AG08396 (cell line): ENCODE measurements at places on chromosomes 1 and 21.

- no peak for DNase-seq
Measured at GRCh38 chr21:28151758-28152157, 840.9 kb downstream of the LTN1 start.

DNA sequence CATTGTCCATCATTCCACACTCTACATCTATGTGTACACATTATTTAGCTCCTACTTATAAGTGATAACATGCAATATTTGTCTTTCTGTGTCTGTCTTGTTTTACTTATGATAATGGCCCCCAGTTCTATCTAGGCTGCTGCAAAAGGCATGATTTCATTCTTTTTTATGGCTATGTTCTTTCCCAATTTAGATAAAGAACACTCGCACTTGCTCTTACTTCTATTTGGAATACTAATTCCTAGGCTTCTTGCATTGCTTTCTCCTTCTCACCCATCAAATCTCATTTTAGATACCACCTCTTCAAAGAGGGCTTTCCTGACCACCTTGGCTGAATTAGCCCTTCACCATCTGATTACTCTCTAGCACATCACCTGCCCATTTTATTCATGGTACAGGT, 3.0 kb upstream of the RGS4 start:
- no peak for DNase-seq

GRCh38 chr21:43600642-43601402, 58.5 kb downstream of the HSF2BP start:
- peak; percentile 74 for DNase-seq

GRCh38 chr1:34263406-34263805, 86.7 kb downstream of the C1orf94 start:
- DNase-seq, result no peak

- no peak for DNase-seq
Measured at GRCh38 chr1:228944935-228945371, 209.7 kb downstream of the RHOU start.

DNA sequence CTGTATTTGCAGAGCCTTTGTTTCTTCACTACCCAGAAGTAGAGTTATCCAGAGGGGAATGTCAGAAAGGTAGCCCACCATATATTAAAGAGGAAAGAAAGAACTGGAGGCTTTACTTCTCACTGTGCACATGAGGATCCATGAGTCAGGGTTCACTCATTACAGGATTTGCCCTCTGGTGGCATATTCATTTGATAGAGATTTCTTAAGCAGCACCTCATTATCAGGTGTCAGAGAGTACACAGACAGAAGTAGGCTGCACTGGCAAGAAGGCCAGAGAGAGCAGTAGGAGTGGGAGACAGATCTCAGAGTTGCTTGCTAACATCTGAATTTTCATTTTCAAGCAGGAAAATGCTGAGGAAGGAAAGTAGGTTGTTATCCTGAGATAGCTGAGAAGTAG, 123.8 kb downstream of the PIK3R3 start:
- no peak for DNase-seq

DNA sequence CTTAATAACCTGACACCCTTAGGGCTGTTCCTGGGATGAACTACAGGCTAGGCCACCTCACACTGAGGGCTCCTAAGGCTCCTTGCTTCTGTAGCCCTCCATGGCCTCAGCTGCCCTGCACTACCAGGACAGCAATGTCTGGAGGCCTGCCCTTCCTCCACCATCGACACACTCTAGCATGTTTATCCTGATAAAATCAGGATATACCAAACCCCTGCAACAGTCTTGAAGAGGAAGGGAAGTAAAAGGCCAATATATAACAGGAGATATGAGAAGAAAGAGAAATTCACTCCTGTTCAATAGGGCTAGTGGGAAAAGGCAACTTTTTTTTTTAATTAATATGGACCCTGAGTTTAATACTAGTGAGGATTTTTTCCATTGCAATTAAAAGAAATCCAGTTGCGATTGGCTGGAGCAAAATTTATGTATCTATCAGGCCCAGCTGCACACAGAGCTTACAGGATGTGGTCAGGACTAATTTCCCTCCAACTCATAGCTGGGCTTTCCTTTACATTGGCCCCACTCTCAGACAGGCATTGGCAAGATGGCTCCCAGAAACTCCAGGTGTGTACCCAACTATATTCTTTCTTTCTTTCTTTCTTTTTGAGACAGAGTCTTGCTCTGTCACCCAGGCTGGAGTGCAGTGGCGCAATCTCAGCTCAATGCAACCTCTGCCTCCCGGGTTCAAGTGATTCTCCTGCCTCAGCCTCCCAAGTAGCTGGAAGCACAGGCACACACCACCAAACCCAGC, 13.5 kb upstream of the ATP2B4 start:
- no peak for DNase-seq

DNA sequence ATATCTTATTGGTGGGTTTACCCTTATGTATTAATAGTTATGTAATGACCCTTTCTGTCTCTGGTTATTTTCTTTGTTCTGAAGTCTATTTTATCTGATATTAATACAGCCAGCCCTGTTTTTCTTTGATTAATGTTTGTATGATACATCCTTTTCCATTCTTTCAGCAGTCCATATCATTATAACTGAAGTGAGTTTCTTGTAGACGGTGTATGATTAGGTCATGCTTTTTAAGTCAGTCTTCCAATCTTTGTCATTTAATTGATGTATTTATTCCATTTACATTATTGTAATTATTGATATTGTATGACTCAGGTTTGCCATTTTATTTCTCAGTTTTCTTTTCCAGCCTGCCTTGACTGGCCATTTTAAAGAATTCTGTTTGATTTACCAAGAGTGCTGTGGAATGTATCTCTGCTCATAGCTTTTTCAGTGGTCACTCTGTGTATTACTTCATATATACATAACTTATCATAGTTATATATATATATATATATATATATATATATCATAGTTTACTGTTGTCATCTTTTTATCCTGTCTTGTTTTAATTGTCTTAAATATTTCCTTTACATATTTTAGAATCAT, 10.5 kb downstream of the RAB4A start:
- no peak for DNase-seq

- DNase-seq, result no peak
Measured at GRCh38 chr1:210010161-210010560, 72.1 kb downstream of the SYT14 start.

GRCh38 chr1:47557066-47557465, 119.2 kb downstream of the FOXD2 start:
- no peak for DNase-seq

DNA sequence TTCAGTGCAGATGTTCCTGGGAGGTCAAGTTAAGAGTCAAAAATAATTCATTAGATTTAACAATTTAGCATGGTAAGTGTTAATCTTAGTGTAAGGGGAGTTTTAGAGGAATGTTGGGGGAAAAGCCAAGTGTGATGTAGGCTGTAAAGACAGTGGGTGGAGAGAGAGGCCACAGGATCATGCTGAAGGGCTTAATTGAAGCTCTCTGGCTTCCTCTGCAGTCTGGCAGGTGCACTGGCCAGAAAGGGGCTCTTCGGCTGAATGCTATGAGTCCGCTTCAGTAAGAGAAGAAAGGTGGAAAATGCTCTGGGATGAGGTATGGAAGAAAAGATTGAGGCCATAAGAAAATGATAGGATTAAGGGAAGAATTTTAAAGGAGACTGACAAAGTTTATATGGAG, 3.0 kb downstream of the BRDT start:
- no peak for DNase-seq

GRCh38 chr1:7224644-7225043, 439.4 kb downstream of the CAMTA1 start:
- no peak for DNase-seq

GRCh38 chr1:14648896-14649855, 50.7 kb downstream of the KAZN start:
- DNase-seq, result no peak

DNA sequence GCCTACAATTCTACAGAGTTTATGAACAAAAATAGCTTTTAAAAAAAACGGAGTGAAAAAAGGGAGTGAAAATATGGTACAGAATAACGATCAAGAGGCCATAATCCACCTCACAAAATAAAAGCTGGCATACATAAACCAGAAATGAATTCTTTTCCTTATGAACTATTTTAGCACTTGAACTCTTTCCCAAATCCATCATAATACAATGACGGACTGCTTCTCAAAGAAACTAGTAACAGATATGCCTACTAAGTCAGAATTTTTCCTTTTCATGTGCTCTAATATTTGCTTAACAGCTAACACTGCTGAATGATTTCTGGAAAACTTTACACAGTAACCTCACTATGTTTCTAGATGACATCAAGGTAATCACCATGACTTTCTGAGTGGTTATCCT, 144.0 kb downstream of the EIF4G3 start:
- DNase-seq, result no peak

DNA sequence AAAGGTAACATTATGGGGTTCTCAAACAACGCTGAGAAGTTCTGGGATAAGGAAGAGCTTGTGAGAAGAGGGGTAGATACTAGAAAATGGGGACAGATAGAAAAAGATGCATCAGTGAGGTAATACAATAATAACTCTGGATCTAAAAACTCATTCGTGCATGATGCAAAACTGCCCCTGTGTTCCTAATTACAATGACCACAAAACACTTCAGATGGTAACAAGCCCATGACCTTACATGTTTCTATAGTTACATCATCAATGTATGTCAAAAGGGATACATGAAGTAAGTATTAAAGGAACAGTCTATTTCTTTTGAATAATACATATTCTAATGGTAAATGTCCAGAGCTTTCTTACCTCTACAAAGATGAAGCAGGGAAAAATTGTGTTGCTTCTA, 110.6 kb upstream of the PLPPR5 start:
- no peak for DNase-seq

DNA sequence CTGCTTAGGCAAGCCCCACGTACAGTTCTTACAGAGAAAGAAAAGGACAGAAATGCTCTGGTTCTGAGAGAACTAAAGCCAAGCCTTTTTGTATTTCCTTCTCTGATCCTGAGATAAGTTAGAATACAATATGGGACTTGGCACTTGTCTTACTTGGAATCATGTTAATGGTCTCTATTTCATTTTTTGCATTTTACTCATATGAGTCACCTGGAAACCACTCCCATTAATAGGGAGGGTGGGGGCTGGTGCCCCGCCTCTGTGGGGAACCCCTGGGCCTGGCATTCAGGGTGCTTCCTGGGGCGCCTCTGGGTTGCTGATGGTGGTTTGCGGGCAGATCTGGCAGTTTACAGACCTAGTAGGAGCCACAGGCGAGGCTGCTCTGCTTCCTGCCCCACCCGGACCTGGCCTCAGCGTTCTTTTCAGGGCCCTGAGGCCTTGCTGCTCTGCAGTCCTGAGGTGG, 26.7 kb downstream of the TSPAN2 start:
- no peak for DNase-seq

GRCh38 chr1:225343618-225344017, 84.2 kb downstream of the LBR start:
- DNase-seq, result no peak

- peak; percentile 36 for DNase-seq
Measured at GRCh38 chr1:217272385-217272784, 358.5 kb downstream of the GPATCH2 start.

- DNase-seq, result no peak
Measured at GRCh38 chr1:174077749-174078490, 55.8 kb upstream of the RC3H1 start.

DNA sequence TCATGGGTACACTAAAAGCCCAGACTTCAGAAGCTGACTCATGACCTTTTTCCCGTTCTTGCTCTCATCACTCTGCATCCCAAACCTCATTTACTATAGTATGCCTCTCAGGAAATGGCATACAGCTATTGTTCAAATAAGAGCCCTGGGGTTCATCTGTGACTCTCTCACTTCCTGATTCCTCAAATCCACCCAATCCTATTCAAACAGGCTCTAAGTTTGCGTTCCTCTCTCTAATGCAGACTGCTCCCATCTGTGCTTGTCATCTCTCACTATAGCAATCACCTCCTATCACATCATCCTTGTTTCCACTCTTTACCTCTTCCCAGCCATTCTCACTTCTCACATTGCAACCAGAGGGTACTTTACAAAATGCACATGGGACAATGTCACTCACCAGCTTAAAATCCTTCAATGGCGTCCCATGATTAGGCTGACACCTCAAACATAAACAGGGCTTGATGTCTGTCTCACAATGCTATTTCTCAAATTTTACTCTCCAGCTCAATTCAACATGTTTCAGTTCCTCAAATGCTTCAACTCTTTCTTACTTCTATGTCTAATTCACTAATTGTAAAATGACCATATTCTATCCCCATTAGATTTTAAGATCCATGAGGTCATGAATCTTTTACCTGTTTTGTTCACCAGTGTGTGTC, 408.4 kb downstream of the NTNG1 start:
- DNase-seq, result no peak

GRCh38 chr21:45286671-45287437, 841 bp downstream of the POFUT2 start:
- peak; percentile 51 for DNase-seq

- no peak for DNase-seq
Measured at GRCh38 chr1:1098681-1099421, 17.0 kb downstream of the C1orf159 start.

DNA sequence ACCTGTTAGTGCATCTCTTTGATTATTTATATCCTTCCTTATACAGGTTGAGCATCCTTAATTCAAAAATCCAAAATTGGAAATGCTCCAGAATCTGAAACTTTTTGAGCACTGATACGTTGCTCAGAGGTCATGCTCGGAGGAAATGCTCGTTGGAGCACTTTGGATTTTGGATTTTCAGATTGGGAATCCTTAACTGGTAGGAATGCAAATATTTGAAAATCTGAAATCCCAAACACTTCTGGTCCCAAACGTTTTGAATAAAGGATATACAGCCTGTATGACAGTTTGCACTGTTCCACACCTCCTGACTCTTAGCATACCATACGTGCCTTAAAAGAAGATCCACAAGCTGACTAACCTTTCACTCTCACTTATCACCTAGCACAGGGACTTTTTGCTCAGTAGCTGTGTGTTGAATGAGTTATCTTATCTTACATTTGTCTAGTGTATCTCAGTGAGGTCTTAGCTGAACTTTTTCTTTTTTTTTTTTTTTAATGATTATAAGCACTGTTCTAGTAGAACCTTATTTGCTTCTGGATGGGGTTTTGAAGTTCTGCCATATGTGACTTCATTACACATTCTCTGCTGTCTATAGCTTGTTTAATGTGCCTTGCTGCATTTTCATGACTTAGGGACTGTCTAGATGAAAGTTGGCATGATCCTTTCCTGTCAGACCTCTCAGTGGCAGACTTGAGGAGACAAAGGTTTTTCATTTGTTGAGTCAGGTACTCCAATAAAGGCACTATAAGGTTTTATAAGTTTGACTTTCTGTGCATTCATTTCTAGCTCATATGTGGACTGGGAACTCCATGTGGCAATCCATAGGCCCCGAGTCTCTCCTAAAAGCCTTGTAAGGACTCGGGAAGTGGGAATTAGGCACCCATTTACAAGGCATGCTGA, 21.6 kb downstream of the PTGFRN start:
- no peak for DNase-seq

DNA sequence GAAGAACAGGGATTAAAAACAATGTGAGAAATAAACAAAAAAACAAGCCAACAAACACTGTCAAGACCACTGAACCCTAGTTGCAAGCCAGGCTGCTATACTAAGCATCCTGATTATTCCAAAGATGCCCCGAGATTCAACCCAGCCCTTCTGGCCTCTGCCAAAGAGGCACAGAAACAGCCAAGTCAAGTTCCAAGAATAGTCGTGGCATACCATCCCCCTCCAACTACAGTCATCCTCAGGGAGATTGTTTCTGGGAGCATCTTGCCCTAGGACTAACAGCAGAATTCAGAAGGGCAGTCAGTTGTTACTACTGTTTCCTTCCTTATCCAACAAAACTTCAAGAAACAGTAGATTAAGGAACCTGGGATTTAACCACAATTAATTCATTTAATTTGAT, 52.3 kb downstream of the ABL2 start:
- peak; percentile 43 for DNase-seq

GRCh38 chr1:241638909-241639622, 1.1 kb downstream of the CHML start:
- DNase-seq, result no peak

- no peak for DNase-seq
Measured at GRCh38 chr1:186511761-186512637, 51.1 kb upstream of the PDC start.
